ENCODE measurements at places on chromosomes 12 and 14.
A peak's percentile ranks its signal among the peaks of the same experiment; 100 is the strongest.

DNA sequence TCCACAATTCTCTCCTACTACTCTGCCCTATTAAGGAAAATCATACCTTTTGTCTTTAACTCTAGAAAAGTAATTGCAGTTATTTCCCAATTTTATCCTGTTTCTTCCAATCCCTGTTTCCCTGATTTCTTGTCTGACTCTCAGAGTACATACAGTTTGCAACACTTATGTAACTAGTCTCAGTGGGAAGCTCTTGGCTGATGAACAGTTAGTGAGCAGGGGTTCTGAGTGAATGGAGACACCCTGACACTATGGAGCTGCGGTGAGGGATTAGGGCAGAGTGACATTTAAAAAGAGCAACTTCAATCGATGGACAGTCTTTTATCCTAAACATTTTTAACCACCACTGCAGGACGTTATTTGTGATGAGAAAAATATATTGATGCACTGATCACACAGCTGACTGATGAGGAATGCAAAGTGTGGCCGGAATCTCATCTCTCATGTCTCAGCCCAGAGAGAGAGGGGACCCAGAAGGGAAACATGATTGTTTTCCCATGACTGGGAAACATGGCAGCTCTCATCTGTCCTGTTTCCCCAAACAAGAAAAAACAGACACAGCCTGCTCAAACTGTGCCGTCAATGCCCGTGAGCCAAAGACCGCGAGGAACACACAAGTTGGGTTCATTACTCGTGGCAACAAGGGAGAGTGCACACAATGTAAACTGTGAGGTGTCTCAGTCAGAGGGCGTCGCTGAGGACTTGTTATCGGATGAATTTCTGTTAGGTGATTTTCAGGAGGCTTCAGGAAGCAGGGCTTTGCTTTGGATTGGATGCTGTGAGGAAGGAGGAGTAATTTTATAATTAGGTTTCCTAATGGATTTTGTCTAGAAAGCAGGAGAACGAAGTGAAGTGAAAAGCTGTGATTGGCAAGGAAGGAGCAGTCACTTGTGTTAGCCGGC is 5.2 kb upstream of the SLC6A13 start:
- DNase-seq: no peak

- no peak for DNase-seq
Measured at GRCh38 chr12:69225251-69225910, 14.0 kb upstream of the CPSF6 start.

DNA sequence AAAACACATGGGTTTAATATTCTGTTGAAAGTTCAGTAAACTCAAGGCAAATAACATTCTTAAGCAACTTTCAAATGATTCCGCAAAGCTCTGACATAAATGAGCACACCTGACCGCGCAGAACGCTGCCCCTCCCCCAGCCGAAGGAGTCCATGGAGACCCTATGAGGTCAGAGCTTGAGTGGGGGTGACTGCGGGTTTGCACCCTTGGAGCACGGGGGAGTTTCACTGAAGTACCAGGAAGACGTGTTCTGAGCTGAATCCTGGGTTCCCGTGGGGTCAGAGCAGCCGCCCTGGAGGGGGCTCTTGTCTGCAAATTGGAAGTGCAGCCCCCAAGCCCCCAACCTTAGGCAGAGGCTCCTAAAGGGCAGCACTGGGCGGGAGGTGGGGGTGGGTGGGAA is 324.1 kb upstream of the SFSWAP start:
- DNase-seq: no peak

DNA sequence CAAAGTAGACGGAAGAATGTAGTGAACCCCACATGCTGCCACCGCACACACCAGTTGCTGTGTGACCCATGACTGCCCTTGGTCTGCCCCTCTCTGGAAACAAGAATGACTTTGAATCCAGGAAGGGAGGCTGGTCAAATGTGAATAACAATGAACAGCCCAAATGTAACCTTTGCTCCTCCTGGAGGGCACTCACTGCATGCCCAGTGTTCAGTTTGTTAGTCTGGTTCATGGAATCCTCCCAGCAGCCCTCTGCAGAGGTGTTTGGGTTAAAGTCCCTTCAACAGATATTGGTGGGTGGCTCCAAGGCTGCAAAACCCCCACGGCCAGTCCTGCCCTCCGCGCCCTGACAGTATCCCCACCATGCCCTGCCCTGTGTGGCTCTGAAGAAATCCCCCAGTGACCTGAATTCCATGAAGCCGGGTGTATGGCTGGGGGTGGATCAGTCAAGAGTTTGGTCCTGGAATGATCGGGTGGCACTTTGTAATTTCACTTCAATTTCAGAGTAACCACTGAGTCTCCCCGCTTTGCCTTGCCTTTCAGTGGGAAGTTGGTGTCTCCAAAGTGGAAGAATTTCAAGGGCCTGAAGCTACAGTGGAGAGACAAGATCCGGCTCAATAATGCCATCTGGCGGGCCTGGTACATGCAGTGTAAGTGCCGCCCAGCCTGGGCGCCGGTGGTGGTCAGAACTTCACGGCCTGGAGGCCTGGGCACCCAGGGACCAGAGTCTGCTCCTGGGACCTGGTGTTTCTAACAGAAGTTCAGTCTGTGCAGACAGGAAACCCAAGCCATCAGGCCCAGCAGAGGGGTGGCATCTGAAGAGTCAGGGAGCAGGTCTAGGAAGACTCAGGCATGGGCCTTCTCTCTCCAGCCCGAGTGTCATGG is 47.1 kb downstream of the IL31 start:
- no peak for DNase-seq

GRCh38 chr12:55659486-55660385 is 23.0 kb downstream of the OR10P1 start:
- DNase-seq: no peak

DNA sequence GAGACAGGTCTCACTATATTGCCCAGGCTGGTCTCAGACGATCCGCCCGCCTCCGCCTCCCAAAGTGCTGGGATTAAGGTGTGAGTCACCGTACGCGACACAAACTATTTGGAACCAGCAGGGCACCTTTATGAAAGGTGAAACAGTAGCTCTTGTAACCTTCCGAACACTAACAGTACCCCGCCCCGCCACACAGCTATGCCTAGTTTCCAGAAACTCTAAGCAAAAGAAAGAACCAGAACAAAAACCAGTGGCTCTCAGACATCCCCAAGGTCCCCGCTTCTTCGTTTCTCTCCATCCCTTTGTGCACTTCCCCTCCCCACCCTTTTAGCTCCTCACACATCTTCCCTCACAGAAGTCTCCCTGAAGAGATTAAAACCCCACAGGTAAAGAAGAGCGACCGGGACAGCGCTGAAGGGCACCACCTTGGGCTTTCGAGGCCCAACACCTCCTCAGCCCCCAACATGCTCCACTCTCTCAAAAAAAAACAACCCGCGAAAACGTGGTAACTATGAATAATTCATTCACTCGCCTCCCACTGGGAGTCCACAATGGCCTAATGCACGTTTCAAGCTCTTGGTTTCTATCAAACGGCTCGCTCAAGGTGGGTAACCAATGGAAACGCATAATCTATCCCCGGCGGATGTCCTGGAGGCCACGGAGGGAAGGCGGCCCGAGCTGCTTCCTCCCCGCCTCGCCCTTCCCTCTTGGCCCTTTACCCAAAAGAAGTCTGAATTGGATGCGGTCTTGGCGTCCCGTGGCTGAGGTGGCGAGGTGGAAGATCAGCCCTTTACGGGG is 877 bp downstream of the BAG5 start:
- peak; percentile 30 for DNase-seq

DNA sequence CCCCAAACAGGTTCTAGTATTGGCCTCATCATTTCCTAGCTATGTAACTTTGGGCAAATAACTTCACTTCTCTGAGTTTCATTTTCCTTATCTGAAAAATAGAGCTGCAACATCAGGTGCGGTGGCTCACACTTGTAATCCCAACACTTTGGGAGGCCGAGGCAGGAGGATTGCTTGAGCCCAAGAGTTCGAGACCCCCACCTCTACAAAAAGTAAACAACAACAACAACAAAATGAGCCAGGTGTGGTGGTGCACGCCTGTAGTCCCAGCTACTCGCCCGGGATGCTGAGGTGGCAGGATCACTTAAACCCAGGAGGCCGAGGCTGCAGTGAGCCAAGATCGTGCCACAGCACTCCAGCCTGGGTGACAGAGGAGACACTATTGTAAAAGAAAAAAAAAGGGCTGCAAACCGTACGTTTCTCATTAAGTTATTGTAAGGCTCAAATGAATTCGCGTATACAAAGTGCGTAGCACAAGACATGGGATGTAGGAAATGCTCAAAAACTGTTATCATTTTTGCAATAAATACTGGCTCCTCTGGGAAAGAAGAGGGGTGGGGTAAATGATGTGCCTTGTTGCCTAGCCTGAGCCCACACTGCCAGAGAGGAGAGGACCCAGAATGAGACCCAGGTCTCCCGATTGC is 903 bp downstream of the C12orf76 start:
- DNase-seq: no peak

- no peak for DNase-seq
Measured at GRCh38 chr12:90970471-90970870, 15.5 kb upstream of the CCER1 start.

All from central memory CD4-positive, alpha-beta T cell (primary cell).